ENCODE measurements at places on chromosomes 3 and 15. TPM values are rescaled to one million over a fixed set of nuclear protein-coding genes. Genes with fewer than 3 reads are reported as not detected.

The NDN gene
- 0.39 TPM for total RNA-seq

The ZNF717 gene
- 12.2 TPM for total RNA-seq

The KBTBD13 gene
- total RNA-seq: not detected

The ZPLD1 gene
- total RNA-seq: not detected

The BCHE gene
- total RNA-seq: not detected

The ILDR1 gene
- total RNA-seq: not detected

The SLC15A2 gene
- 6.8 TPM for total RNA-seq

The SLC35G2 gene
- total RNA-seq: 0.60 TPM

The TMEM45A gene
- total RNA-seq: 0.36 TPM

The CTXND1 gene
- not detected for total RNA-seq

The HRH1 gene
- total RNA-seq: 0.18 TPM

The FAIM gene
- total RNA-seq: 3.3 TPM

The SRGAP3 gene
- total RNA-seq: 5.9 TPM

The MAPK6 gene
- total RNA-seq: 32.3 TPM

The IGF1R gene
- 84.4 TPM for total RNA-seq

All from naive thymus-derived CD4-positive, alpha-beta T cell (primary cell).